Hypothalamus (tissue), 51 donors: ENCODE measurements at places on chromosomes 7 and 10.

DNA sequence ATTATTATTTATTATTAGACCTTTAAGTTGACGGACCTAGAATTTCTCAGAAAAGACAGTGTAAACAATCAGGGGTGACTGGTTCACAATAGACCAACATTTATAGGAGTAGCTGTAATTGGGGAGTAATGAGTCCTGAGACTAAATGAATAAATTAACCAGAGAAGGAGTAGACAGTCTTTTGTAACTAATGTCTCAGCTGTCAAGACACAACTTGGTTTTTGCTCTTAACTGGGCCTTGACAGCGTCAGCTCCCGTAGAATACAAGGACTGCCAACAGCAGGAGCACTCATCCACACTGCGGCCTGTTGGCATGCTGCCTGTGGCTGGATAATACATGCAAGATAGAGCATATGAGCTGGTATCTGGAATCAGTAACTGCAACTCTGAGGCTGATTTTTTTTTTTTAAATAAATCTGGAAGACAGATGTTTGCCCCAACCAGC is 123.9 kb downstream of the CACNA2D1 start:
- DNase-seq: peak; percentile 69

DNA sequence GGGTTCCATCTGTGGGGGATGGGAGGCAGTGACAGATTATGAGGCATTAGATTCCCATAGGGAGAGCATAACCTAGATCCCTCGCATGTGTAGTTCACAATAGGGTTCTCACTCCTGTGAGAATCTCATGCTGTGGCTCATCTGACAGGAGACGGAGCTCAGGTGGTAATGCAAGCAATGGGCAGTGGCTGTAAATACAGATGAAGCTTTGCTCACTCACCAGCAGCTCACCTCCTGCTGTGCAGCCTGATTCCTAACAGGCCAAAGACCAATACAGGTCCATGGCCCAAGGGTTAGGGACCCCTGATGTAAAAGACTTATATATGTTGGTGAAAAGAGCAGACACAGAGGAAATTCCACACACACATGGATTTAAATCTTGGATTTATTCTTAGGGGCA is 370.2 kb downstream of the NRG3 start:
- no peak for DNase-seq

DNA sequence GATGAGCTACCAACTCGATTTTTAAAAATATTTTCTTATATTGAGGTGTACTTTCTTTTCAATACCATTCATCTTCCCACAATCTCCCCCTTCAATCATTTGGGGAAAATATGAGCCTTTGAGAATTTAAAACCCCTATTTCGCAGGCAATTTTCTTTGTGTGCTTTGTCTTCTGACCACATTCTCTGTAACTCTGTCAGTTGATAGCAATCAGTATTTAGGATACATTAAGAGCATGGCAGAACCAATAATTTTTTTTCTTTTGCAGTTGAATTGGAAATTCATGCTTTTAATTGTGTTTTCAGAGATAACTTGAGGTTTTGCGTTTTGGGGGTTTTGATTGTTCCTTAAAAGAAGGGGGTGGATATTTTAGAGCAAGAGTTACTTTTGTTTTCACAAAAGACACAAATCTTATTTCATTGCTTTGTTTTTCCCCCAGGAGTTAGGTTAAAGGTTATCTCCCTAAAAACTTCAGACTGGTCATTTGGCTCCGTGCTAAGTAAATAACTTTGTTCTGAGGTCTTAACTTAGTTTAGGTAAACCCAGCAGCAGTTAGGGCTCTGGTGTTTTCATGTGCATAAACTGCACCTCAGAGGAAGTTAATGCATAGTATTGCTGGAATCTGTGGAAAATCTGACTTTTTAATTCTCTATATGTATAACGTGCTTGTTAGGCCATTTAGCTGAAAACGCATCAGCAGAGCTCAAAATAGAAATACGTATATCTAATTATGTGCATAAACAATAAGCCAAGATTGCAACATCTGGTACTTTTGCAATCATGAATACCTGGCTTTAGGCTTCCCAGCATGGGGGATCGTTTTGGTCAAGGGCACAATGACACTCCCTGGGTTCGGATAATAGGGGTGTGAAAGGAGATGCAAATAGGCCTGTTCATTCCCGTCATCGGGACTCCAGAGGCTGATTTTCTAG is 676.4 kb upstream of the ANKRD30A start:
- no peak for DNase-seq

DNA sequence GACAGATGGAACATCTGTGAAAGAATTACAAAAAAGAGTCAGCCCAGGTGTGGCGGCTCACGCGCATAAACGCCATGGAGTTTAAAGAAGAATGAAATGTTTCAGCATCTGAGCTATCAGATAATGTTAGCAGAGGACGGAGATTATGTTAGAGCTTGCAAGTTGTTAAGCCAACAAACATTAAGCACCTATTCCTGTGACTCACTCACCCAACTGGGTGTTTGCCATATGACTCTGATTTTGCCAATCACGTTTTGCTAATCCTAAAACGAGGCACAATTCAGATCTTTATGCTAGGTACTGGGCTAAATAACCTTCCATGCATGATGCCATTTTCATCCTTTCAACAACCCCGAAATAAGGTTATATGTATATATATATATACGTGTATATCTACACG is 29.0 kb upstream of the CCNY start:
- no peak for DNase-seq

DNA sequence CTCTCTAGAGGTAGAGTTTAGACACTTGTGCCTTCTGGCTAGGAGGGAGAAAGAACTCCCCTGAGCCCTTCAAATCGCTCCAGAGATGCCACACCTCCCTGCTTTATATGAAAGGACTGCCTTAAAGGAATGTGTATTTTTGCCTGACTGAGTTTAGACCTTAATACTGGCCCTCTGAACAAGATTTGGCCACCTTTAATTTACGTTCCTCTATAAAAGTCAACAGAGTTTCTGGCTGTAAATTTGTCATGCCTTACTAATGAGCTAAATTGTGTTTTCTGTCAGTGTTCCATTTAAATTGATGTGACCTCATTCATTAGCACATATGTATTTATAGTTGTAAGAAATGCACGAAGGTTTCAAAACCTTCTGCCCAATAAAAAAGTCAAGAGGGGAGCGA is 48.0 kb downstream of the SEMA3C start:
- no peak for DNase-seq

DNA sequence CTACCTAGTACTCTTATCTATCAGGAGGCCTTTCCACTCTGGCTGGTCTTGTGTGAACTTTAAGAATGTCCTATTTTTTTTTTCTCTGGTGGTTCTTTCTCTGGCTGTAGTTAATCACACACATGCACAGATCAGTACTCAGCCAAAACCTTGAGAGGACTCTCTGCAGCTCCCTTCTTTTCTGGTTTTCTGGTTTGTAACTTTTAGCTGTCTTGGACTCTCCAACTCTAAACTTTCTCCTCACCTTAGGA is 54.9 kb upstream of the HELLS start:
- no peak for DNase-seq

- no peak for DNase-seq
Measured at GRCh38 chr10:132701099-132701845, 84.7 kb downstream of the NKX6-2 start.

- no peak for DNase-seq
Measured at GRCh38 chr7:157465891-157466866, 129.4 kb downstream of the DNAJB6 start.

GRCh38 chr10:81594991-81595390 is 280.0 kb upstream of the NRG3 start:
- no peak for DNase-seq

DNA sequence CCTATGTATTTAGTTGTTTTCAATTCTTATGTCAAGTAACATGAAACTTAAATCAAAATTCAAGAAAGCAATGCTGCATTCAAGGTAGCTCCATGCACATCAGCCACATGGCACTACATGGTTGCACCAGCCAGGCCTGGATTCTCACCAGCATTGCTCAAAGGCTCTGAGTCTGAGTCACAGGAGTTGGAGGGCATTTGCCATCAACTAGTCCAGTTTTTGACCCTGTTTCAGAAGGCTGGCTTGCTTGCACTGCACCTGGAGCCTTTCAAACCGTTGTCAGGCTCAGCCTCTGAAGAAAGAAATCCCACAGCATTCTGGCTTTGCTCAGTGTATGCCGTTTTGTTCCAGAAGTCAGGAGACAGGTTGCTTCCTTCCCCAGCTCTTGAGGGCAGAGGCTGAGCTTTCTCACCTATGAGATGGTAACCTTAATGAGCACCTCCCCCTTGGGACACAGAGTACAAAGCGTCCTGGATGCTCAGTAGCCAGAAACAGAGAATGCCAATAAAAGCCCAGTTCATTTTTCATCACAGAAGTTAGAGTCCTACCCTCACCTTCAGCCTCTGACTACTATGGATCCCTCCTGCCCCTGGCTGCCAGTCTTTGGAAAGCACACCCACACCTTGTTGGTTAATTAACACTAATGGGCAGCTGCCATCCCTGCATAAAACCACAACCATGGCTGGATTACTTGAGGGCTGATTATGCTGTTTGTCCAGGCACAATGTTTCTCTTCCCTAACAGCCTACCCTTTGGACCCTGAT is 288.4 kb upstream of the LRRTM3 start:
- DNase-seq: no peak

- DNase-seq: no peak
Measured at GRCh38 chr7:29363636-29364425, 169.3 kb downstream of the CHN2 start.

DNA sequence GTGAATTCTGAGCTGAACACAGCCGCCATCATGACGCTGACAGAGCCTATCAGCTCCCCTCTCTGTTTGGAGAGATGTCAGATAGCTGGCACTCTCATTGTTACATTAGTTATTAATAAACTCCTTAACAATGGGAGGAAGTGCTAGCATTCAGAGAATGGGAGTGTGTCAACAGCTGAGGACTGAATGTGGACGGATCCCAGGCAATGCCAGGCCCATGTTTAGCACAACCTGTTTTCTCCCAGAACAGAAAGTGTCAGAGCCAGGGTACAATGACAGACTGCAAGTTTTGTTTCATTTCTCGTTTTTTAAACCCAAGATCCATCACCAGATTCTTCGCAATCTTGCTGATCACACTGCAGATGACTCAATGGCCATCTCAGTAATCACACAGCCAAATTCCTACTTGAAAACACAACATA is 99.6 kb downstream of the PRPF18 start:
- DNase-seq: no peak

DNA sequence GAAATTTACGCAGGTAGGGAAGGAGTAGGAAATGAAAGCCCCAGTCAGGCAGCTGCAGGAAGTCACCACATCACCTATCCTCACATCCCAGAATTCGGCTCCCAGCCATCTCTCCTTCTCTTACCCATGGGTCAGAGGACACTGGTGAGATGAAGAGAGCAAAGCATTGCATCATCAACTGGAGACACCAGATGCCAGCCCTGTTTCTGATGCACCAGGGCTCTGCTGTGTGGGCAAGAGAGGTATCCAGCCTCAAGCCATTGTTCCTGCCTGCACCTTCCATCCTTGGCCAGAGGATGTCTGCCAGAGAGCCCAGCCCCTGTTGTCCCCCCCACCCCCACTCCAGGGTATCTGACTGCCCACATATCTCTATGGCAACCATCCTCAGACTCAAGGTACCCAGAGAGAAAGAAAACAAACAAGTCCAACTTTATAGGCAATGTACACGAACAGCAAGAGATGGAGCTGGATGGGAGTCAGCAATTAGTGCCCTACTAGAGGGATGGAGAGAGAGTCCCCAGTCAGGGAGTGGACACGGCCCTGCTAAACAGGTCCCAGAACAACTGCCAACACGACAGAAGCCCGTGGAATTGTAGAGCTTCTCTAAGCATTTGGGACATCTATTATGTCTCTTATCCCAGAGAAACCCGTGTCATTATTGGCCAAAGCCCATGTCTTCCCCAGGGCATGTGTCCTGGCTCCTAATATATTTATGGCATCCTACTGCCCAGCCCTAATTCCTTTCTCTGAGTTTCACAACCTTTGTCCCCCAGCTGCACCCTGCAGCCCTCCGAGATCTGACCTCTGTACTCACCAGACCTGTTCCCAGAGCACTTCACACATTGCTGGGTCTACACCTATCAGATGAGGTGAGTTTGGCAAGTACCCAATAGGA is 2.8 kb downstream of the CAMK2G start:
- DNase-seq: no peak

GRCh38 chr10:100485366-100485765 is 22.6 kb downstream of the WNT8B start:
- no peak for DNase-seq

DNA sequence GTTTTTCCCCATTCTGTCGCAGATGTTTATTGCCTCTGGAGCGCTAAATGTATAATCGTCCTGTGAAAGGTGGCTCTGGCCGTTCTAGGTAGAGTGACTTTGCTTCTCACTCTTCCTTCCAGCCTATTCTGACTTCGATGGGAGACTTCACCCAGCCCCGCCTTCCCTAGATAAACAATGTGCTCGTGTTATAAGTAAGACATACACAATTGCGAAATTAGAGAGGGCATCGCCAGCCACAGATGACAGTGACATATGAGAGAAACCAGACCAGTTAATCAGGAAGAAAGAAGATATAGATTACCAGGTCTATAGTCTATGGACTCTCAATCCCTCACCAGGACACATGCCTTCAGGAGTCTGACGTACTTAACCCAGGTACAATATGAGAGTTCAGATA is 1050.5 kb upstream of the AUTS2 start:
- DNase-seq: no peak

- no peak for DNase-seq
Measured at GRCh38 chr10:60310740-60311139, 78.9 kb downstream of the ANK3 start.

- no peak for DNase-seq
Measured at GRCh38 chr10:44824607-44825006, 86.5 kb upstream of the TMEM72 start.

DNA sequence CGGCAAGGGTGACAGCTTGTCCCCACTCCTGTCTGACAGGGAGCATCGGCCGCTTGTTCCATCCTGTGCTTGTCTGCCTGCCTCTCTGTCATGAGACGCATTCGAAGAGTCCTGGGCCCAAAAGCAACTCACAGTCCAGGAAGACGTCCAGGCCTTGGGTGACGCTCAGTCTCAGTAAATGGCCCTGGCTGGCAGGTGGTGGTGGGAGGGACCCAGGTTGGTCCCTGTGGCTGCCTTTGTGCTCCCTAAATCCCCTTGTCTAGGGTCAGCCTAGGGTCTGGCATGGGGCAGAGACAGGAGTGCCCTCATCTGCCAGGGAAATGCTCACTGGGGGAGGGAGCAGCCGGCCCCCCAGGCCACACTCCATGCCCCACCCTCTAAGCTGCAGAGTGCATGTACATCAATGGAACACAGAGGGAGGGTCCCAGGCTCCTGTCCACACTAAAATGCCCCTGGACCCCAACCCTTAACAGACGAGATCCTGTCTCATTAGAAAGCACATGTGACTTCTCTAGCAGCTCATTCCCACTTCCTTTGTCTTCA is 295.2 kb upstream of the ZNF32 start:
- DNase-seq: no peak

DNA sequence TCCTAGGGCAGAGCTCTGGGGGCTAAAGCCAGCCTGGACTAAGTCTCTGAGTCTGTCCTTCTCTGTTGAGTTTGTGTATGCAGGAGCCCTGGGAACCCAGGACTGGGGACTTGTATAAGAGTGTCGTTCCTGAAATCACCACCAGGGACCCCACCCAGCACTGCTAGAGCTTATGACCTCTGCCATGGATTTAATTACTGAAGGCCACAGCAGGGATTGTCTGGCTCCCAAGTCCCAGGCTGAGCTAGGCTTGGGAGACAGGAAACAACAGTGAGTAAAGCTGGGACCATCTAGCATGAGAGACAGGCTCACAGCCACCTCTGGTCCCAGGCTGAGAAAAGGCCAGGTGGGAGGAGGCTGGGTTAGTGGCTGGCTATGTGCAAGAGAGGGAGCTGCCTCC is 1.4 kb upstream of the TSPAN15 start:
- no peak for DNase-seq
